ENCODE measurements at places on chromosomes 6 and 20.

DNA sequence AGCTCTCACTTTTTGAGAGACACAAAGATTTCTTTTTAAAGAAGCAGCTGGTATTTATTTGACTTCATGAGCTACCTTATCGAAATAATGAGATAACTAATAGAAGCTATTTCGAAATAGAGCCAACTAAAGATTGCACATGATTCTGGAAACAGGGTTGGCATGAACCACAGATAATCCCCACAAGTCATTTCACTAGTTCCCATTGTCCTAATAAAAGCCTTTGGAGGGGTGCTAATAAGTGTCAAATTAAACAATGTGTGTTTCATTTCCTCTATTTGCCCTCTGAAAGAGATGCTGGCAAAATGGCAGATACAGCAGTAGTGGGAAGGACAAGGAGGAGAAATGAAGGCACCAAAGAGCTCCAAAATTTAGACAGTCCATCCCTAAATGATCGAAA lies 78.6 kb upstream of the RIPOR2 start:
- no peak for DNase-seq

GRCh38 chr6:170266061-170266825 lies 24.6 kb downstream of the DLL1 start:
- DNase-seq, result peak; percentile 65

DNA sequence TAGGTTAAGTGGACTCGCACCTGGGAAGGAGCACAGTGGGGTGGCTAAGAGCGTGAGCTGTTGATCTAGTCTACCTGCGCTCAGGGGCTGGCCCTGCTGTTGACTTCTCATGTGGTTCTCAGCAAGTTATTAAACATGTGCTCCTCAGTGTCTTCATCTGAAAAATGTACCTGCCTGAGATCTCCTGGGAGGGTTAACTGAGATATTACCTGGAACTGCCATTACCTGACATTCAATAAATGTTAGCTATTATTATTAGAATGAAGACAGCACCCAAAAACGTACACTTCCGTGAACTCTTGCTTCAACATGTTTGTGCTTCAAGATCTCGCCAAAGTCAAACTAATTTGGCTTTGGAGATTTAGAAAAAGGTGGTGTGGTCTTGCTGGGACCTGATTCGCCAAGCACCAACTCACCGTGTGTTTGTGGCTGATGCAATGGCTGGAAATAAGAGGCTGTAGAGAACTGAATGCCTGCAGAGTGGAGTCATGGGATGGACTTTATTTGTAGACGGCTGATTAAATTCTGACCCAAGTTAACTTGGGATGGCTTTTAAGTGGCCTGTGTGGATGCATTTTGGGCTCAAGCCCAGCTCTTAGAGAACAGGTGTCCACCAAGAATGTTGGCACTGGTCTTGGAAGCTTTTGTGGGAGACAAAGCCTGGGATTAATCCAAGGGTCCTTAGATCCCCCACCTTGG lies 692.9 kb downstream of the QKI start:
- no peak for DNase-seq

GRCh38 chr6:158909938-158910337 lies 90.1 kb downstream of the RSPH3 start:
- DNase-seq, result no peak

DNA sequence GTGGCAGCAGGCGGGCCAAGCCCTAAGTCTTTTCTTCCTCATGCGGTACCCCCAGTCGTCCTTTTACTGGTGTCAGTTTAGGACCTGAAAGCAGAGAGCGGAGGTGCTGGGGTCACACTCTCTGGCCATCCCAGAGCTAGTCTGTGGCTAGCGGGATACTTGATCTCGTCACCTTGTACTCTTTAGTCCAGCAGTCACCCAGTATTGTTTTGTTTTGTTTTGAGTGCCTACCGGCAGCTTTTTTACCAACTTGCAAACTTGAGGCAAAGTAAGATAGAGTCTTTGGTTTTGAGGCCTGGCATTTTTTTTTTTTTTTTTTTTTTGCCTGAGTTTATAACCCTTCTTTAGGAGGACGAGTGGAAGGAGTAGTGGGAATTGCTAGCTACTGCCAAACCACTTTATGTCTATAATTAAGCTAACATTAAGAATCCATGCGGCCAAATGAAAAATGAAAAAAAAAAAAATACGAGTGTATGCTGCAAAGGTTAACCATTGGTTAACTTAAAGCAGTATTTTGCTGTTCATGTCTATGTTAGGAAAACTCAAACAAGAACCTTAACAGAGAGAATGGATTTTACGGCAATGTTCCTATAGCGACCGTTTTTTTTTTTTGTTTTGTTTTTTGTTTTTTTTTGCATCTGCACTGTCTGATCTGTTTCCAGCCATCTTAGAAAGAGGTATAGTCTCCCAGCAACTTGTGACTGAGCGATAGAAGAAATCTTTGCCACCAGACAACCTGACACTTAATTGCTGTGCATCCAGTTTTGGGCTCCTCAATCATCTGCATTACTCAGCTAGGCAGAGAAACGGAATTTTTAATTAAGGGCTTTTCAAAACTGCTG lies 56.9 kb downstream of the FAM217A start:
- DNase-seq, result no peak

DNA sequence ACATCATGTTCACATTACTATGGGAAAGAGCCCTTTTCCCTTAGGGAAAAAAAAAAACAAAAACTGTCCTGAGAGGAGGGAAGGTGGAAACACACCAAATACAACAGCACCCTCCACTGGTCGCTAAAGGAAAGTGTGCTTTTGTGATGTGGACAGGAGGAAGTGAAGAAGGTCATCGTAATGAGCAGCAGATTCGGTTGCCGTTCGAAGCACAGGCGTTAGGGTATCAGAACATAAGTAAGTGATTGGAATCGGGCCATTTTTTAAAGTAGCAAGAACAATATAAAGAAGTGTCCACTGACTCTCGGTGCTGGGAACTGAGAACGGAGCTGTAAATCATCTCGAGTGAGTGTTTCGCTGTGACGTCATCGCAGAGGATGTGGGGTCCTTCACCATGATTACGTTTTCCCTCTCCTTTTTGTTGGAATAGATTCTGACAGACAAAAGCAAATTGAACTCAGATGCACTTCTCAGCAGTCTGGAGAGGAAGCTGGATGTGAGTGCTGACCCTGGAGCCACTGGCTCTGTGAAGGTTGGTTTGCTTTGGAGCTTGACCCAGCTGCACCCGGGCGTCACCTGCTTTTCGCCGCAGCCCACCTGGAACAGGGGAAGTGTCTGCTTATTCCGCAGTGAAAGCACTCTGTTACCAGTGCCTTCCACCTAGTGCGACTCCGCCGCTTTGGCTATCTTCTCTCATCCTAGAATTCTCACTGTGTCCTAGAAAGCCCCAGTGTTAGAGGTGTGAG lies 203.6 kb upstream of the GMDS start:
- DNase-seq, result no peak

DNA sequence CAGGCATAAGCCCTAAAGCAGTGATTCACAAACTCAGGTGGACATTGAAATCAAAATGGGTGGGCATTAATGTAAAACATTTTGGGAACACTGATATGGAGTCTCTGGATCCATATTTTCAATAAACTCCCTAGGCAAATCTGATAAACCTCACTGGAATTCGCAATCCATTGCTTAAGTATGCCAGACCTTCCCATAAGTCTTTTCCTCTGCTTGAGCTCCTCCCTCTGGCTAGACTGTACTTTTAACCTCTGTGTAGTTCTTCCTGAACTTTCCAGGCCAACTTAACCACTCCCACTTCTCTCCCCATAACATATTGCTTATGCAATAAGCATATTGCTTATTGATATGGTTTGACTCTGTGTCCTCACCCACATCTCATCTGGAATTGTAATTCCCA lies 629.7 kb upstream of the IMPG1 start:
- DNase-seq, result no peak

DNA sequence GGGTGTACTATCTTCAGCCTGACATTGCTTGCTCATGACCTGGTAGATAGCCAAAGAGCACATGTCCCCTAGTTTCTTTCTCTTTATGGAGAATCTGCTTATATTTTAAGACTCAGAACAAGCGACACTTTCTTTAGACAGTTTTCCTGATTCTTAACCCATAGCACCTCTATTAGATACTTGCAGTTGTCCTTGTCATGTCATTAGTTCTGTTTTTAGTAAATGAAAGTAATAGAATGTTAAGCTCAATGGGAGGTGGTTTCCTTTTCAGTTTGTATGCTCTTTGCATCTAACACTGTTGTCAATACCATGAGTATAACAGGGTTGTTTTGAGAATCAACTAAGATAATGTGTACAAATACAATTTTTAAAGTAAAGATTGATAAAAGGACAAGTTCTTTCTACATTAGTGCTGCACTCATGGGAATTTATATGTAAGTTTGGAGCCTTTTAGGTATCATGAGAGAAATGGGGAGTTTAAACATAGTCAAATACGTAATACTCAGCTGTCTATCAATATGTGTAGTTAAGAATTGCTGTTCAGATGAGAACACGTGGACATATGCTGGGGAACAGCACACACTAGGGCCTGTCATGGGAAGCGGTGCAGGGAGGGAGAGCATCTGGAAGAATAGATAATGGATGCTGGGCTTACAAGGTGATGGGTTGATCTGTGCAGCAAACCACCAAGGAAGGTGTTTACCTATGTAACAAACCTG lies 124.3 kb downstream of the GRM1 start:
- DNase-seq, result no peak

- DNase-seq, result no peak
Observed at GRCh38 chr6:54255886-54256285, 52.4 kb upstream of the TINAG start.

DNA sequence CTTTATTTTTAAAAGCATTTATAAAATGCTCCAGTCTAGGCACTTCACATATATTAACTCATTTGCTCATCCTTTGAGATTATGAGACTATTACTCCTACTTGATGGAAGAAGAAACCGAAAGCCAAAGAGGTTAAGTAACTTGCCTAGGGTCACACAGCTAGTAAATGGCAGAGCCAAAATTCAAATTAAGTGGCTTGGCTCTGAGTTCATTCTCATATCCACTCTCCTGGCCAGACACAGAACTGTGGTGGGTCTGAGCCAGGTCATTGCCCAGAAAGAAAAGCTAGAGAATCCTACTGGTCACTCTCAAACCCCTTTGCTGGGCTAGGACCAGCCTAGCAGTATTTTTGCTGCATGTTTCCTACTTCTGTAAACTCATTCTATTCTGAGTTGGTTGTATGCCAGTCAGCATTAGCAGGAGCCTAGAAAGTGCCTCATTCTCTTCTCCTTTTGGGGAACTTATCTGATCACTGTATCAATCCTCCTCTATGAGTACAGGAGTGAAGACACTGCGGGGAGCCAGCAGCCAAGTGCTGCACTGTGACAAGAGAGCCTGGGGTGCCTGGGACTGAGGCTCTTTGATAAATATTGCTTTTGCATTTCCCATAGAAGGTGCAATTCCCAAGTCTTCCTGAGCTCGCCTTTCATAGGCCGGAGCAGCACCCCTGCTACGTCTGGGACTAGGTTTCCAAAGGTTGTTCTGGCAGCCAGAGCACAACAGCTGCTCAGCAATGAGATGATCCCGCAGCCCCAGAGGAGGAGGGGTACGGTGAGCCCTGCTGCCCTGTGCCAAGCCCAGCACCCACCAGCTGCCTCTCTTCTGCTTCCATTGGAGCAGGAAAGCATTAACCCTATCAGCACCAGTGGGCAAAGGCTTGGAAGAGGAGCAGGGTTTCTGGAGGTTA lies 728.3 kb downstream of the MAFB start:
- DNase-seq, result no peak

DNA sequence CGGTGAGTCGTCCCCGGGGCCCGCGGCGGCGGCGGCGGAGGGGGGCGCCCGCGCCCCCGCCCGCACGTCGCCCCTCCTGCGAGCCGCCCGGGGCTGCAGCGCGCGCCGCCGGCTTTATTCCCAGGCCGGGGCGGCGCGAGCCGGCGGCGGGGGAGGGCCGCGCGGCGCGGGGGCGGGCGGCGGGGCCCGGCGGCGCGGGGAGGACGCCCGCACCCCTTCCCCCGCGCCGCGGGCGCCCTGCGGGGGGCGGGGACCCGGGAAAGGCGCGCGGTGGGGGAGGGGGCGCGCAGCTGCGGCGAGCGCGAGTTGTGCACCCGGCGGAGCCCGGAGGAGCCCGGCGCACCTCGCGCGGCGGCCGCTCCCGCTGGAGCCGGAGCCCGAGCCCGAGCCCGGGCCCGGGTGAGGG lies 646 bp downstream of the HMGA1 start:
- no peak for DNase-seq

DNA sequence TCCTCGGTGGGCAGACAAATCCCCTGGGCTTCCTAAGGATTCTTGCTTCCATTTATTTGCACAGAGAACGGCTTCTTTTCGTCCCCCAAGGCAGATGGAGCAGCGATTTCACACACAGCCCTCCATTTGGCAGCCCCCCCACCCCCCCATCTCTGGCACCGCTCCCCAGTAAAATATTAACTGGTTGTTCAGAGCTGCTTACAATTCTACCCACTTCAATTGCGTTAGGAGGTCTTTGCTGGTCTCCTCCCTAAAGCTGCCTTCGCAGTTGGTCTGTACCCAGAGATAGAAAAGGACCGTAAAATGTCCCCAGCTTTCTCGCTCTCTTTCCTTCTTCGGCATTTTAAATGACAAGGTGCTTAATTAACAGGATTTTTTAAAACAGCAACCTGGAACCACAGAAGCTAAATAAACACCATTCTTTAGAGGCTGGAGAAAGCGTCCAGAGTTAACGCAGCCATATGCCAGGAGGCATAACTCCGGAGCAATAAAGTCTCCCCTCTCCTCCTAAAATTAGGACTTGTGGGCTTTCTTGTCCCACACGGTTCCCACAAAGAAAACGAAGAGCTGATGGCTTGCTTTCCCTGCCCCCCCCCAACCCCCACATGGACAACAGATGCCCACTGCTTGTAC lies 1.7 kb upstream of the ZMYND8 start:
- DNase-seq, result no peak

DNA sequence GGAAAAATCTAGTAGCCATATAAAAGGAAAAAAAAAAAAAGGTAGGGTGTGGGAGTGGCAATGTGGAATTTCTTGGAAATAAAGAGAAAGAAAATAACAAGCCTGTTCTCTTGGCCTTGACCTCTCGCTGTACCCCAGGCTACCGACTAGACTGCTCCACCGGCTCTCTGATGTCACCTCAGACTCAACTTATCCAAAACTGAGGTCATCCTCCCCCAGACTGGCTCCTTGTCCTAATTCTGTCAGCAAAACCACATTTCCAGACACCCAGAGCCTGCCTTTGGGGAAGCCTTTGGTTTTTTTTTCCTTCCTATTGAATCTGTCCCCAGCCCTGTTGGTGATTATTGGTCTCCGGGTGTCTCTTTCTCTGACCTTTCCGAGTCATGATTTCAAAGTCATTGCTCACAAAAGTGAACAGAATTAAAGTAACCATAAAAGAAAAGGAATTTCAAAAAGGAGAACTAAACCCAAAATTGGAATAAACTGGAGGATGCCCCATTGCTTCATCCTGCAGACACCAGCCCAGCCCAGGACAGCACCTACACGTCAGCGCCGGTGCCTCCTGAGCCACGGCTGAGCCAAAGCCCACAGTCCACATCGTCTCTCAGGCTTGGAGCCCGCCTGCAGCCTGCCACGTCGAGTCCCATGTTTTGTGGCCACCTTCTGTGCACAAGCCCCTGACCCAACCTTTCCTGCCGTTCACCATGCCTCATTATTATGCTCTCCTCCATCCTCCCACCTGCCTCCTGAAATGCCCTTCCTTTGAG lies 170.7 kb downstream of the MYLK4 start:
- DNase-seq, result no peak

DNA sequence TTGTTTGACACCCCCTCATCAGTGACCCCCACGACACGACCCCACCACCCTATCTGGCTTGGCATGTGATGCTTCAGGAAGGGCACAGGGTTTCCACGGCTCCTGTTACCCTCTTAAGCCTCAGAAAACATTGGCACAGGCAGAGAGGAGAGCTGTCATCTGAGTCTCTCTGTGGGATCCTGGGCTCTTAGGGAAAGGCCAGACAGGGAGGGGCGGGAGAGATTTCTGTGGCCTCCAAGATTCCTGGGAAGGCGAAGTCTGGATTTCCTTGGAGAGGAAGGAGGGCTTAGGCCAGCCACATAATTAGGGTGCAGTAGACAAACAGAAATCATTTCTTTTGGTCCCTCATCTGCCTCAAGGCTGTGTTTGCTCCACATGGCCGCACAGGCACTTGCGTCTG lies 191.6 kb upstream of the SNX9 start:
- no peak for DNase-seq
